ENCODE measurements at places on chromosomes 7 and 10.

DNA sequence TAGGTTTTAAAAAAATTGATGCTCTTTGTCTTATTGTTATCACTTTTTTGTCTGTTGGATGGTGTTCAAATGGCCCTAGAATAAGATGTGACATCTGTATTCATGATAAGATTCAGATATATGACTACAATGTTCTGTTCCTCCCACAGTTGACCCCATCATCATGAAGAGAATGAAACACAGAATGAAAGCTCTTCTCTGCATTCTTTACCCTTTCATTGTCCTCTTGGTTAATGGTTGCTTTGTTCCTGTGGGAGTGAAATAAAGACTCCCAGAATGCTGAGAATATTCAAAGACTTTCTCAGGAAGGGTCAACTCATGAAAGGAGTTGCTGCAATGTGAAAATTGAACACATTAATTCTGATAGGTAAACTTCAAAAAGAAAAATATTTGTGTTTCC lies 1015.8 kb downstream of the SORCS3 start:
- DNase-seq: no peak

- peak; percentile 79 for DNase-seq
These were observed 105.5 kb downstream of the KCNMA1 start for GRCh38 chr10:77532068-77532467.

DNA sequence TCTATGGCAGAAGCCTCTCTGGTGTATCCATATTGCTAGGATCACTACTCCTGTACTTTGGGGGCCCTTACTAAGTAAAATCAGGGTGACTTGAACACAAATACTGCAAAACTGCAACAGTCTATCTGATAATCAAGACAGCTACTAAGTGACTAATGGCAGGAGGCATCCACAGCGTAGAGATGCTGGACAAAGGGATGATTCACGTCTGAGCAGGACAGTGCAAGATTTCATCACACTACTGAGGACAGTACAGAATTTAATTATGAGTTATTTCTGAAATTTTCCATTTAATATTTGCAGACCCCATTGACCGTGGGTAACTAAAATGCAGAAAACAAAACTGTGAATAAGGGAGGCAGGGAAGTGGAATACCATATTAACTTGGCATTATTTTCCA lies 10.4 kb downstream of the CUL2 start:
- DNase-seq: peak; percentile 85

- DNase-seq: no peak
These were observed 167.6 kb downstream of the ZNF365 start for GRCh38 chr10:62541811-62542210.

GRCh38 chr7:29853789-29854188 lies 47.5 kb downstream of the WIPF3 start:
- DNase-seq: no peak

- peak; percentile 86 for DNase-seq
These were observed at the start of gene FZD8 for GRCh38 chr10:35642035-35642792. FZD8 (minus strand) TSS chr10:35642296; CDS start chr10:35641429, 867 bp downstream.

DNA sequence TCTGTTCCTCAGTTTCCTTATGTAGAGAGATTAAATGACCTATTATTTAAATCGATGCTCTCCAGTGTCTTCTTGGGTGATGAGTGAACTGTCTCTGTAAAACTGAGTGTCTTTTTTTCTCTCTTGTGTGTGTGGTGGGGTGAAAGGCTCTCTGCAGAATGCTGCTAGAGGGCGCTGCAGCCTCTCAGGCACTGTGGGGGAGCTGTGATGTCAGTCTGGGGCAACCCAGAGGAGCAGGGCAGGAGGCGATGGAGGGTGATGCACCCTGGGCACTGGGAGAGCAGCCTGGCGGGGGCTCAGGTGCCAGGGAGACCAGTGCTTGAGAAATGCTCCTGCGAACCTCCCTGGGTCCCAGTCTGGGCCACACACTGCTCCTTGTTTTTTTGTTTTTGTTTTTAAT lies 110.1 kb upstream of the POM121L12 start:
- DNase-seq: no peak

DNA sequence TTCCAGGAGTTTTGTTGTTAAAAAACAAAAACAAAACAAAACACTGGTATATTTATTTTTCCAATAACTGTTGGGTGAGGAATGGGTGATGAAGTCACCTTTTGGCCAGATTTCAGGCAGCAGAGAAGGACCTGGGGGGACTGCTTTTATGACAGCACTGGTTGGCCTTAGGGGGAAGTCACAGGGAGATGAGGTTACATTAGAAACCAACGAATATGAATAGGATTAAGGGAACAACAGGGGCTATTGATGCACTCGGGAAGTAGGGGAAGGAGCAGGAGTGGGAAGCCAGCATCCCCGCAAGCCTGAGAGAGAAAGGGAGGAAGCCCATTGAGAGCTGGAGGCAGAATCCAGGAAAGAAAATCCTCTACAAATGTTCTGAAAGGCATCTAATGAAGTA lies 958.4 kb downstream of the TYW1 start:
- no peak for DNase-seq

DNA sequence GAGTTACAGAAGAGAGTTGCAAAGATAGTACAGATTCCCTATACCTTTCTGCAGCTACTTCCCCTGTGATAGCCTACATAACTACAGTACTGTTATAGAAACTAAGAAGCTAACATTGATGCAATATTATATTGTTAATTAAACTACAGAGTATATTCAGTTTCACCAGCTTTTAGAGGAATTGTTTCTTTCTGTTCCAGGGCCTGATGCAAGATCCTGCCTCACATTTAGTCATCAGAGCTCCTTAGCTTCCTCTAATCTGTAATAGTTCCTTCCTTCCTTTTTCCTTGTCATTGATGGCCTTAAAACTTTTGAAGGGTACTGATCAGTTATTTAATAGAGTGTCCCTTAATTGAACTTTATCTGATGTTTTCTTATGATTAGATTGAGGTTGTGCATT lies 56.8 kb downstream of the SDHAF3 start:
- peak; percentile 33 for DNase-seq

- DNase-seq: no peak
These were observed 118.5 kb downstream of the ETV1 start for GRCh38 chr7:13871008-13871407.

GRCh38 chr7:54888067-54888733 lies 129.2 kb upstream of the SEC61G start:
- DNase-seq: peak; percentile 5

DNA sequence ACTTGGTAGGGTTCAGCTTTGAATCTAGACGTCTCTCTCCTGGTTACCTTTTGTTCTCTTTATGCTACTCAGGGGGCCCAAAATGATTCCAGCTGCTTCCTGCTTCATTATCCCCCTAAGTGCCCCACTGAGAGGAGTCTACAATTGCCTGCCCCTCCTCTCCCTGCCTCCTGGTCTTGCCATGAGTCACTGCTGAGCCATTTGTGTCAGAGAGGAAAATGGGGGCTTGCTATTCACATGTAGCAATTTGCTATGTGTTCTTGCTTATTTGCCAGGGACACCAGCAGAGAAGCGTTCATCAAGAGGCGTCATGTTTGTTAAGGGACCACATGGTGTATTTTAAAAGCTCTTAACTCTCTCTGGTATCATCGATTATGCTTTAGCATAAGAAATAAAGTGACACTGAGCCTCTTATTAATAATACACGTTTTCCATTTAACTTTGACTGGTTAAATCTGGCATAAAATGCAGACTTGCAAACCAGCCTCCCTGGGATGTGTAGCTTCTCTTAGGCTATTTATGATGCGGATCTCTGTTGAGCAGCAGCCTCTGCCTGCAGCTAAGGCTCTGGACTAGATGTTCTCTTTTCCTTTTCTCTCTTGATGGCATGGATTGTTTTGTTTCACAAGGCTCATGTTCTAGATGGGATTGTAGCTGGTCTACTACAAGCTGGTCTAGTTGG lies 239.3 kb downstream of the AUTS2 start:
- DNase-seq: peak; percentile 61

- DNase-seq: peak; percentile 17
These were observed 51.7 kb downstream of the PROSER2 start for GRCh38 chr10:11874568-11875493.

DNA sequence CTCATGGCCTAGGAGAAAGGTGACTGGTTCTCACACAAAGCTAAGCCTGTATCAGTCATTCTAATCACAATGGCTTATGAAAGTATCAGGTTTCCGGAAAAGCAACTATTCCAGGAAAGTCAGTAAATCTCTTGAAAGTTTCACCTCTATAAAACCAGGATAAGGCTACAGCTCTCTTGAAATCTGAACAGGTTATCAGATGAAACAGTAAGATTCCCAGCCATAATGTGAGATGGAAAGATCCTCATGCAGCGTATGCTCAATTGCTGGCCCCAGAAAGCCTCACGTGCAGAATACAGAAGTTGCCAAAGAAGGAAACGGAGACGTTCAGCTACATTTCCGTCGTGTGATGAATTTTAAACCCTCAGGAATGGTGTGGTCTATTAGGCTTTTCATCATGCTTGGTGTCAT lies 90.0 kb downstream of the PFKFB3 start:
- DNase-seq: no peak

- peak; percentile 99 for DNase-seq
These were observed 53.9 kb upstream of the CREB5 start for GRCh38 chr7:28358423-28358868.

- DNase-seq: no peak
These were observed 324.5 kb downstream of the PHF14 start for GRCh38 chr7:11298220-11298619.

GRCh38 chr7:47827871-47828270 lies 120.4 kb downstream of the PKD1L1 start:
- DNase-seq: no peak

GRCh38 chr7:12320987-12321647 lies 82.5 kb downstream of the VWDE start:
- no peak for DNase-seq

- DNase-seq: peak; percentile 81
These were observed 266.3 kb downstream of the AHR start for GRCh38 chr7:17564678-17565212.

DNA sequence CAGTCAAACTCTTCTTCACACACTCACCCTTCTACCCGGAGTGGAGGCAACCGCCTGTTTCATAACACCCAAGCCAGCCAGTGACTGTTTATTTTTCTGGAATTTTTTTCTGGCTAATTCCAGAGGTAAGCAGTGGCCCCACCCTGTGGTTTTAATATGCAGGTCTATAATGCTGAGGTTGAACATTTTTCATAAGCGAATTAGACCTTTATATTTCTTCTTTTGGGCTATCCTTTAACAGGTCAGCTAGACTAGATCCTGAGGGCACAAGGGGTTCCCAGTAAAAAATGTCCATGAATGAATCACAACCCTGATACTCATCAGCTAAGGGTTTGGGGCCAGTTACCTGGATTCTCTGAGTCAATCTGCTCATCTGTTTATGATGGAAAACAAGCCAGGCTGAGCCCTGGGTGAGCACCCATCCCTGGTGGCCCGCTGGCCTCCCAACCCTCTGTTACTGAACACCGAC lies 76.2 kb downstream of the GRB10 start:
- no peak for DNase-seq

GRCh38 chr7:17384400-17384799 lies 85.9 kb downstream of the AHR start:
- DNase-seq: no peak

DNA sequence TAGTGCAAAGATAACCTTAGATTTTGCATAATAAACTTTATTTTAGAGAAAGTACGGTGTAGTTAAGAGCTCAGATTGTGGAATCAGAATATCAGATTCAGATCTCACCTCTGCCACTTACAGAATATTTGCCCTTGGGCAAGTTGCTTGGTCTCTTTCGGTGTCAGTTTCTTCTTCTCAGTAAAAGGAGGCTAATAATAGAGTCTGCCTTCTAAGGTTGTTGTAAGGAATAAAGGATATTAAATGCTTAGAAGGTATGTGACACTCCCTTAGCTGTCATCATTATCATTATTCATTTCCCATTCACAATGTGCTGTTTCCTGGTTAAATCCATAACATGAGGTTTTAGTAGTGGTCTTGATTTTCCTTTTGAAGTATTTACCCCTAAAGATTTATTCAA lies 42.2 kb downstream of the MPLKIP start:
- DNase-seq: no peak

GRCh38 chr10:96511044-96511945 lies 2.4 kb downstream of the TLL2 start:
- peak; percentile 18 for DNase-seq

- DNase-seq: peak; percentile 77
These were observed 43.2 kb downstream of the ASB13 start for GRCh38 chr10:5623081-5623748.

GRCh38 chr7:13604178-13604577 lies 385.3 kb downstream of the ETV1 start:
- DNase-seq: no peak

GRCh38 chr7:3238525-3239210 lies 62.4 kb upstream of the SDK1 start:
- DNase-seq: peak; percentile 4

DNA sequence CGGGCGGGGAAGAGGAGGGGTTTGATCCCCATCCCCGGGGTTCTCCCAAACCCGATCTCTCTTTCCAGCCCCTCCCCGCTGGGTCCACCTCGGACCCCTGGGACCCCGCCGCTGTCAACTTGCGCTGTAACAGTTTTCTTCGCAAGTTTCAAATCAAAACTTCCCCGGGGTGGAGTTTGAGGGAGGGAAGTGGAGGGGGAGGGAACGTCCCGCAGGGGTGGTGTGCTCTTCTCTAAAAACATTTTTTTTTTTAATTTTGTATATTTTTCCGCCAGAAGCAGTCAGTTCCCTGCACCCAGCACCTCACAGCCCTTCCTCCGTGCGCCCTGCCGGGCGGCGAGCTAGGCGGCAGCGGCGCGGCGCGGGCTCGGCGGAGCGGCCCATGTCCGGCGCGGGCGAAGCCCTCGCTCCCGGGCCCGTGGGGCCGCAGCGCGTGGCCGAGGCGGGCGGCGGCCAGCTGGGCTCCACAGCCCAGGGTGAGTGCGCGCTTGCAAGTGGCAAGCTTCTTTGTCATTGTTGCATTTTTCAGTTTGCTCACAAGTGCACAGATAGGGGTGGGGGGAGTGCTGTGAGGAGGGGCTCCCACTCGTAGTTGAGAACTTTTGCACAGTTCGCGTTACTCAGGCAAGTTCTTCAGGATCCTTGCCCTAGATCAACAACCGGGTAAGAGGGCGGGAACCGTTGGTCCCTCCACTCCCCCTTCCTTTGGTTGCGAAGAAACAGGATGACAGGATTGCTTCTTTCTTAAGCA lies 933 bp downstream of the MDFIC start:
- DNase-seq: peak; percentile 86
